ACHN (cell line): ENCODE measurements at places on chromosomes 7 and 10.

GRCh38 chr10:29559996-29560395 is 74.8 kb downstream of the SVIL start:
- DNase-seq, result no peak

GRCh38 chr10:104766341-104766740 is 125.3 kb downstream of the SORCS3 start:
- peak; percentile 72 for DNase-seq

DNA sequence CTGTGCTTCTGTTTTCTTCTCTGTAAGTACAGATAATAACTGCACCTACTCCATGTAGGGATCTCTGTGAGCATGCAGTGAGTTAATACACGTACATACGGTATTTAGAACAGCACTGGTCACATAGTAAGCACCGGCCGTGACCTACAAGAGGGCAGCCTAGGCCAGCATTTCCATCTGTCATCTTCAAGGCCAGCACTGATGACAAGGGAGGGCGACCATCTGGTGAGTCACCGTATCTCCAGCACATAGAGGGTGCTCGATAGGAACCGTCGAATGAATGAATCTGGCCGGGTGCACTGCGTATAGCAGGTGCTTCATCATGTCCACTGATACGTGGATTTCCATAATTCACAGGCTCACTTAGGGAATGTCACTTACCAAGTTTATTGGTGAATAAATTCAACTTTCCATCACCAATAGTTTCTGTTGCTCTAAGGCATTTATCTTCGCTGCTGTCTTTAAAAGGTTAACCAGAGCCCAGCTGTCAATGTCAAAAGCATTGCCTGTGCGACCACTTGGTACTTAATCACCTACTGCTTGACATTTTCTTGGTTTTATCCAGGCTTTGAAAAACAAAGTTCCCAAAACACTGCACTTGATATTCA is 8.3 kb downstream of the NOD1 start:
- no peak for DNase-seq

DNA sequence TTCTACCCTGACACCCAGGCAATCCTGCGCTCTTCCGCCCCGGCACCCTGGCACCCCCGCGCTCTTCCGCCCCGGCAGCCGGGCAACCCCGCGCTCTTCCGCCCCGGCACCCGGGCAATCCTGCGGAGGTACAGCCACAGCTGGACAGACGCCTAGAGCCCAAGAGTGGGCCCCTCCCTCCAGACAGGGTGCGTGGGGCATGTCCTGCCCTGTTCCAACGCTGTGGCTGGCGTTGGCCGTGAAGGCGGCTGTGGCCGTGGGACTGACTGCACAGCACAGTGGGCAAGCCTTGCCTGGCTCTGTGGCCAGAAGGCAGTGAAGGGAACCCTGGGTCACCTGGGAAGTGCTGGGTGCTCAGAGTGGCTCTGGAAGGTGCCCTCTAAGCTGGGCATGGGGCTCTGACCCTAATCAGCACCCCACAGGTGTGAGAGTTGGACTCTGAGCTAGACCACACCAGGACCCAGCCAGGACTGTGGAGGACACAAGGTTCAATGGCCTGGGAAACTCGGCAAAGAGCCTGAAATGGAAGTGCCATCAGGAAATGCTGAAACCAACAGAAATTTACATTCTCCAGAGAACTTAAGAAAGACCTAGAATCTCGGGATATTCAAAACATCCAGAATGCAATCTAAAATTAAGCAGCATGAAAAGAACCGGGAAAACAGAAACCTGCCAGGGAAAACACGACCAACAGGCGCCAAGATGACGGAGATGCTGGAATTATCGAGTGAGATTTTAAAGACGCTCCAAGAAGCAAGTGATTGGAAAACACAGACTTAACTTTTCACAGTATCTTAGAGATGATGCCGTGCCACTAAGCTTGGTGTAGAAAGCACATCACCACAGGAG is 253.6 kb downstream of the ELFN1 start:
- no peak for DNase-seq
